ENCODE measurements at places on chromosomes 7 and 10.

GRCh38 chr10:25699631-25700030, 234.4 kb upstream of the MYO3A start:
- no peak for DNase-seq

DNA sequence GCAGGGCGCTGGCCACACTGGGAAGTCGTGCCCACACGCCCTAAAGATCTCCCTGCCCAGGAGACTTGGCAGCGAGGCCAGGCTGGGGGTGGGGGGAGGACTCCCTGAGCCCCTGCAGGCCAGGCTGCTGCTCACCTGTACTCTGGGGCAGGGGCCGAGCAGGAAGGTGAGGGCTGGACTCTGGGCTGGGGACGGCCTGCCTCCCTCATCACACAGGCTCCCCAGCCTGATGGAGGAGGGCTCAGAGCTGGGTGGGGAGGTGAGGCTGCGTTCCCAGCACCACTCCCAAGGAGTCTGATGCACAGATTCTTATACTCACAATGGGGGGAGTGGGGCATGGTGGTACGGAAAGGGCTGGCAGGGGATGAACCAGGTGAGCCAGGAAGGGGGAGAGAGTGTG, 71.2 kb downstream of the ELFN1 start:
- DNase-seq, result no peak

GRCh38 chr10:107163076-107163855, 1.2 kb downstream of the SORCS1 start:
- no peak for DNase-seq

- DNase-seq, result no peak
Observed at GRCh38 chr10:27746397-27747095, 927 bp upstream of the MKX start.

All from NCI-H1105 (cell line).